Hematopoietic multipotent progenitor cell treated with erythropoietin and hydrocortisone succinate and interleukin-3 and kit ligand, for 4 days (in vitro differentiated cells): ENCODE measurements at places on chromosomes 7 and 10.

GRCh38 chr7:148850564-148850963 lies 33.5 kb downstream of the EZH2 start:
- DNase-seq = peak; percentile 90

GRCh38 chr7:36999626-37000485 lies 275.6 kb upstream of the AOAH start:
- DNase-seq = no peak

DNA sequence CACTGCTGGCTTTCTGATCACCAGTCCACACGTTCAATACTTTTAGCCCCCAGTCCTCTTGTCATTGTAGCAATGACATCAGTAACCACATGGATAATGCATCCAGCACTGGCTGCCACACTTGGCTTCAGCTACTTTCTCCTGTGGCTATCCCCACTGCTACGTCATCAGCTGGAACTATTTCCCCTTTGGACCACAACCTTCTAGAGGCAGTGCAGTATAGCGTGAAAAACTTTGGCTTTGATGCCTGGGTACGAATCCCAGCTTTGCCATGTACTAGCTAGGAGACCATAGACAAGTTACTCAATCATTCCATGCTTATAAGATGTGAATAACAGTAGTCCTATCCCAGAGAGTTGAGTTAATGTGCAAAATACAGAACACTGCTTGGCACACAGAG lies 63.2 kb downstream of the CCDC3 start:
- DNase-seq = no peak

GRCh38 chr10:21184984-21185383 lies 287.9 kb upstream of the NEBL start:
- DNase-seq = no peak

GRCh38 chr10:127563718-127564553 lies 14.8 kb downstream of the NPS start:
- DNase-seq = peak; percentile 42

GRCh38 chr10:5977471-5978229 lies at the start of gene IL15RA:
Gene IL15RA (minus strand): TSS chr10:5977543. CDS start chr10:5977492, 51 bp downstream.
- peak; percentile 90 for DNase-seq

- no peak for DNase-seq
Measured at GRCh38 chr7:101595246-101595645, 33.9 kb downstream of the MYL10 start.

GRCh38 chr7:130479716-130480400 lies 12.0 kb upstream of the MEST start:
- DNase-seq = peak; percentile 48

GRCh38 chr10:35564341-35564968 lies 40.7 kb upstream of the GJD4 start:
- peak; percentile 68 for DNase-seq

GRCh38 chr10:35433851-35434426 lies 97.6 kb downstream of the CCNY start:
- peak; percentile 62 for DNase-seq

DNA sequence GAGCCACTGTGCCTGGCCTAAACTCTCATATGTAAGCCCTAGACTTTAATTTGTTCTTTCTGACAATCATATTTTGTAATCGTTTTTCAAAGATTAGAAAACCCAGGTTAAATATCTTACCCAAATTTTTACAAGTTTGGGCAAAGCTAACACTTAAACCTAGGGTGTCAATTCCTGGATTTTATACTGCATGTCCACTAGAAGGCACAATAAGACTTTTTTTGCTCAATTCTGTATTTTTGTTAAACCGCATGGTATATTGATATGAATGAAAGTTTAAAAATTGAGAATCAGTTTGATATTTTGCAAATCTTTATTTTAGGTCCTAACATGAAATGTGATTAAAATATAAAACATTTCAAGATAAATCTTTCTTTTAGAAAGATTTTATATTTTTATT lies 29.3 kb downstream of the DYNC2I1 start:
- peak; percentile 70 for DNase-seq

GRCh38 chr10:119491966-119492757 lies 50.4 kb downstream of the RGS10 start:
- peak; percentile 70 for DNase-seq

DNA sequence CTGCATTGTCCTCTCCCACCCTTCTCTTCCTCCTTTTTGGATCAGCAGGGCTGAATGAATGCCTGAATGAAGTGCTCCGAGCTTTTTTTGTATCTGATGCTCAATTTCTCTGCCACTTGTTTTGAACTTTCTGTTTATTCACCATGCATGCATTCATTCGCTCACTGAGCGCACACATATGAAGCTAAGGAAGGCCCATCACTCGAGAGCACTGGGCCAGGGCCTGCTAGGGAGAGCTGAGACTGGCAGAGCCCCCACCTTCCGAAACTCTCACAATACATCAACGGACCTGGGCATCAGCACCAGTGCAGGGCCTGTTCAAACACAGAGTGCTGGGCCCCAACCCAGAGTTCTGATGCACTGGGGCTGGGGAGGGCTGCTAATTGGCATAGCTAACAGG lies 45.7 kb downstream of the RPS24 start:
- DNase-seq = no peak

- peak; percentile 76 for DNase-seq
Measured at GRCh38 chr7:113100121-113100603, 13.5 kb upstream of the GPR85 start.

GRCh38 chr10:122854648-122855047 lies 9.0 kb upstream of the CUZD1 start:
- DNase-seq = no peak

DNA sequence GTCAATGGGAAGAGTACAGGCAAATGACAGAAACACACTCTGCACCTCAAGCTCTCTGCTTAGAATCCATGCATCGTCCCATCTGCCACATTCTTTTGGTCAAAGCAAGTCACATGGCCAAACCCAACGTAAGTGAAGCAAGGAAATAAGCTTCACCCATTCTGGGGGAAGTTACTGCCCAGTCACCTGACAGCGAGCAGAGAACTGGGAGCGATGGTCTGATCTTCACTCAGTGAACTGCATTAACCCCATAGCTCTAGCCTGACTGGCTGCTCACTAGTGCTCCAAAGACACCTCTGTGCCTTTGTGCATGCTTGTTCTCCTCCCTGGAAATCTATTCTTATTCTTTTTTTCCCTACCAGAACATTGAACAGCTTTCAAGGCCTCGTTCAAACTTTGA lies 89.9 kb downstream of the APBB1IP start:
- DNase-seq = no peak

- DNase-seq = peak; percentile 3
Measured at GRCh38 chr10:52466464-52466863, 152.4 kb downstream of the DKK1 start.

DNA sequence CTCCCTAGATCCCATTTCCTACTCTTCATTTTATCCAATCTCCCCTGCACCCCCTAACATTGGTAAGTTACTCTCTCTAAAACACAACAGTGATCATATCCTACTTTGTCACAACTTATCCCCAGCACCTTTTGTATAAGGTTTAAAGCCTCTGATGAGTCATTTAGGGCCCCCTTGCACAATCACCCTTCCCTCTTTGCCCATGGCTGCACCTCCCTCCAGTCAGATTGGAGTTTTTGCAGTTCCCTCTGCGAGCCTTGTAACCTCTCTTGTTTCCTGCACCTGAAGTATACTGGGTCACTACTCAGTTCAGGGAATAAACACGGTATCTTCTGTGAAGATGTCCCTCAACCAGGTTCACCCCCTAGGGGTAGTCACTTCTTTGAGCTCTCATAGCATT lies 55.9 kb upstream of the ADRB1 start:
- DNase-seq = peak; percentile 56

DNA sequence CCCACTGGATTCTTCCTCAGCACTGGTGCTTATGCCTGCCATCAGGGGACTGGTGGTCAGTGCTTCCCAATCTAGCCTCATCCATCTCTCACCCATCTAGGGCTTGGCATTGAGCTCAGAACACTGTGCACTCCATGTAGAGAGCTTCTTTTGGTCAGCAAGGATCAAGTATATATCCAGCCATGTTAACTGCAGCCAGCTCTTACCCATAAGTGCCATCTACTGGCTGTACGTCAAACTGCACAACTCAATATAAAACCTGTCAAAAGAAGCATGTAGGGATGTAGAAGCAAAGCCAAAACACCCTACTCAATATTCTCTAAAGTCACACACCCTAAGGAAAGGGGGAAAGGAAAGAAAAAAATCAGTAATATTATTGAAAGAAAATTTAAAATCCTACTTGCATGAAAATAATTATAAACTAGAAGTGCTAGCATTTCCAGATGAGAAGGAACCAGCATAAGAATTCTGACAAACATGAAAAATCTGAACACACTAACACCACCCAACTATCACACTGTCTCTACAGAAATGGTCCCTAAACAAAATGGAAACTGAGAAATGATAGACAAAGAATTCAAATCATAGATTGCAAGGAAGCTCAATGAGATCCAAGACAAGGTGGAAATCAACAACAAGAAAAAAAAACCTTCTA lies 531.1 kb upstream of the STEAP1 start:
- DNase-seq = peak; percentile 70

DNA sequence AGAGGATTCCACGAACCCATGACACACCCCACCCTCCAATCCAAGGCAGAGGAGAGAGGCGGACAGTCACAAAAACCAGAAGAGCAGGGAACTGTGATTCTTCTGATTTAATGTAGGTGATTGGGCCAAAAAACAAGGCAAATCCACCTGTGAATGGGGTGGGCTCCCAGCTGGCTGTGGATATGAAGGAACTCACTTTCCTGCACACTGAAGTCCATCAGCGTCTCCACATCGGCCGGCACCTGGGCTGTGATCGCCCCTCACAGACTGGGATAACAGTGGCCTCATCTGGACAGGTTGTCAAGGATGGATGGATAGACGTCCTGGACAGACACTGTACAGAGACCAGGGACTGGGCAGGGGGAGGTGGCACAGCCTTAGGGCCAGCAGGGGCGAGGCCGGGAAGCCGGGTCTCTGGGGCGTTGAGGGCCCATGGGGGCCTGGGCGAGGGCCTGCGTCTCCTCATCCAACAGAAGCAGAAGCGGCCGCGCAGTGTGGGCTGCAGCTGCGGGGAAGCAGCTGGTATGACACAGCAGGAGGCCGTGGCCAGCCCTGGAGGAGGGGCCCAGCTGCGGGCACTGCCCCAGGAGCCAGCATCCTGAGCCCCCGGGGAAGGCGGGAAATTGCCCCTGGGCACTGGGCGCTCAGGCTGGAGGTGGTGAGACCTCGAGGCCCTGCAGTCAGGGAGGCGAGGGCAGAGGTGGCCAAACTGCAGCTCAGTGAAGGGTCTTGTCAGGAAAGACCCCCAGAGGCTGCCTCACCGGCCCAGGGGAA lies 54.2 kb downstream of the DIP2C start:
- DNase-seq = no peak

GRCh38 chr7:6650521-6651011 lies 13.4 kb downstream of the ZNF316 start:
- DNase-seq = no peak

- DNase-seq = no peak
Measured at GRCh38 chr10:103154521-103155299, 38.4 kb downstream of the NT5C2 start.
